ENCODE measurements at places on chromosomes 3 and 15. TPM values are rescaled to one million over a fixed set of nuclear protein-coding genes. Genes with fewer than 3 reads are reported as not detected.
A peak's percentile ranks its signal among the peaks of the same experiment; 100 is the strongest.

Gene MAP1A
- 42.4 TPM for polyA plus RNA-seq

DNA sequence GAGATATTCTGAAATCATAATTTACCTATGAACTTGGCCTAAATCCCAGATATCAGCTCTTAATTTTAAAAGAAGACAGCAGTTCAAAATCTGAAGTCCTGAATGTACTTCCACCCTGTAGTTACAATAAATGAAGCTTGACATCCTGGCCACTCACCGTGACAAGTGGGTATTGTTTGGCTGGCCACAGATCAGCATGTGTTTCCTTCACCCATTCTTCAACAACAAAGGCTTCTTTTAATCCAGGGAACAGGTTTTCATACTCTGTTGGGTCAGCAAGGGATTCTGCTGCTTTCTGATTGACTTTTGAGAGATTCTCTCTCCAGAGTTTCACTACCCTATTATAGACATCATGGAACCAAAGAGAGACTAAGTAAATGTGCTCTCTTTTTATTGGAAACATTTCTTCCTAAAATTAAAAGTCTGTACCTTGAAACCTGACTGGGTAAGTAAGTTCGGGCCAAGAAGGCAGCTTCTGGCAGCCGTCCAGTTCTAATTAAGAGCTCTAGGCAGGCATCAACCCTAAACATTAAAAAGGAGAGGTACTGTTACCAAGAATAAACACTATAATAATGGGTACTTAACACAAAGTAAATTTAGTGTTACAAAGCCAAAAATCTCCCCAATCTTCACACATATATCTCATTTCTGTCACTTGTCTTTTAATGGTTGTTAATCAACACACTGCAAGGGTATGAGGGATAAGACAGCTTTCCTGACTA, 15.2 kb downstream of the MRPS22 start:
- DNase-seq: no peak

- DNase-seq: no peak
These were observed 27.1 kb upstream of the GPR156 start for GRCh38 chr3:120311863-120312794.

DNA sequence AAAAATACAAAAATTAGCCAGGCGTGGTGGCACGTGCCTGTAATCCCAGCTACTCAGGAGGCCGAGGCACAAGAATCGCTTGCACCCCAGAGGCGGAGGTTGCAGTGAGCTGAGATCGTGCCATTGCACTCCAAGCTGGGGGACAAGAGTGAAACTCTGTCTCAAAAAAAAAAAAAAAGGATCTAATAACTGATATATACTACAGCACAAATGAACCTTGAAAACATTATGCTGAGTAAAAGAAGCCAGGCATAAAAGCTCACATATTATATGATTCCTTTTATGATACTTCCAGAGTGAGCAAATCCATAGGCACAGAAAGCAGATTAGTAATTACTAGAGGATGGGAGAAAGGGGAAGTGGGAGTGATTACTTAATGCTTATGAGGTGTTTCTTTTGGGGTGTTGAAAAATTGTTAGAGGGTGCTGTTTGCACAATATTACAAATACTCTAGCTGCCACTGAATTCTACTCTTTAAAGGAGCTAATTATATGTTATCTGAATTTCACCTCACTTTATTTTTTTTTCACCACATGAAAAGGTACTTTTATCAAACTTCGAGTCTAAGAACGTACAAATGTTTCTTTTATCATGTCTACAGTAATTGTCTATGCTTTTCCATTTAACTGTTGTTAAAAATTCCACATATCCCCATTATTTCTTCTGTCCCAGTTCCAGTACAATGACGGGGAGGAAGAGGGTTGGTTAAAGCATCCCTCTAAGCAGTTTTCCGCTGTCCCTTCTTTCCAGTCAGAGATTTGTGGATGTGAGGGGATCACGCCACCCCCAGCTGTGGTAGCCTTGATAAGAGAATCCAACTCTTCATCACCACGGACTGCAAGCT, 77.7 kb upstream of the FAM174B start:
- peak; percentile 12 for DNase-seq

DNA sequence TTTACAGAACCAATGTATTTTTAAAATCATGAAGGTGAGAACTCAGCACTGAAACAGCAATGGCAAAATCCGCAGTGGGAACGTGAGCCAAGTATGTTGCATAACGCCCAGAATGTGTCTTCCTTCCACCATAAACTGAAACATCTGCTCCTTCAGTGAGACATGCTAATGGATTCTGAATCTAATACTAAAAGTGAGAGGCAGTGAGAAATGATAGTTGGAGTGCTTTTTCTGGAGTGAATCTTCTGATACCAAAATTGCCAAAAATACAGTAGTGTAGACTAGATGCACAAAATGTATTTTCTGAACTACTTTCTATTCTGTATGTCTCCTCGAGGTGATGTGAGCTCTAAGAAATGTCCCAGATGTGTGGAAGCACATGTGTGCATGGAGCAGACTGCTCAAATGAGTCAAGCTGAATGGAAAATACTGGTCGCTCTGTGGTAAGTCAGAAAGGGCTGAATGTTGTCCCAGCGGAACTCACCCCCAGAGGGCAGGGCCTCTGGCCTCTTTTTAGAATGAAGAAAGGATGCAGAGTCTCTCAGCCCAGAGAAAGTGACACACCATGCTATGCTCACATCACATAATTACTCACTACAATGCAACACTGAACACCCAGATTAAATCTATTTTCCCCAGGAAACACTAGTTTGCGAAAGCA, 73.0 kb downstream of the ATP10A start:
- DNase-seq: peak; percentile 89

Gene TRIM42
- polyA plus RNA-seq: not detected

GRCh38 chr3:111594205-111594604, 941 bp downstream of the ZBED2 start:
- DNase-seq: no peak

Gene CHL1
- 1.8 TPM for polyA plus RNA-seq

- no peak for DNase-seq
These were observed 16.3 kb upstream of the MYZAP start for GRCh38 chr15:57575363-57575762.

Gene ZNF662
- 10.1 TPM for polyA plus RNA-seq

DNA sequence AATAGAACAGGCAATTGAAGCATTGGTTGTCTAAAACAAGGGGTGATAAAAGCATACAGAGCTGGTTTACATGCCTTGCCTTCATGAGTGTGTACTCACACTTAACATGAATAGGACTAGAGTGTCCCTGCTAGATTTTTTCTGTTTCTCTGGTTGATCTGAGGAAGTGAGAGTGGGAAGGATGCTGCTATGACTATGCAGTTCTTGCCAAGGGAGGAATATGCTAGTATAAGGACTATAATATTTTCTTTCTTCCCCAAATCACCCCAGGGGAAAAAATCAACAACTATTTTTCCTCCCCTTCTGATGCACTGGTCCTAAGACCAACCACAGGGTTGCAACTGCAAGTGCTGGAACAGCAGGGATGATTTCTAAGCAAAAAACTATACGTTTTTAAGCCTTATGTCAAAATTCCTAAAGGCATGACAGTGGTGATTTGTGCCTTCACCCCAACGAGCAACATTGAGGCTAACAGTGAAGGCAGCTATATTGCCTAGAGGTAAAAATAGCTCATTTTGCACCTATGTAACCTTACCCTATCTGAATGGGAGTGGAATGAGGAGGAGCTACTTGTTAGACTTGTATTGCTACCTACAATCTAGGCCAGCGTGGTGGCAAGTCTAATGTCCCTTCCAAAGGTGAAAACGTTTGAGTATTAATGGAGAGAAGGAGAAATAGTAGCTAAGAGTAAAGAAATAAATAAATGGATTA, 33.5 kb upstream of the USP8 start:
- DNase-seq: peak; percentile 17

DNA sequence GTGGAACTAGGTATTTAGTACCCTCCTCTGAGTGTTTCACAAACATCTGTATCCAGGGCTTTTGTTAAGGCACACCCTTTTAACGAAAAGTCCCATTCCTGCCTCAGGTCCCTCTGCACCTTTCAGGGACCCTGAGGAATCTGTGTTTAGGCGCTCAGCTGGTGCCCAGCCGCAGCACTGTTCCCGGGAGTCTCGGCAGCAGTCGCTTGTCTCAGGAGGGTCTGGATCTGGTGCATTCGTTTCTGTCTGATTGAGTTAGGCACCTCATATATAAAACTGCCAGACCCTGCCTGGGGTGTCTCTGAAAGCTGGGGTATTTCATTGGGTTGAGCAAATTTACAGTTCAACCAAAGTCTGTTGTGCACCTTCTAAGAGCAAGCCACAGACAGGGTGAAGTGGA, 162.8 kb upstream of the TOPAZ1 start:
- DNase-seq: no peak

GRCh38 chr3:194707147-194707540, 21.5 kb downstream of the FAM43A start:
- no peak for DNase-seq

Gene PPP1R14D
- polyA plus RNA-seq: not detected

GRCh38 chr15:88036154-88036839, 220.2 kb downstream of the NTRK3 start:
- DNase-seq: no peak

Gene GOLGA8Q
- 0.91 TPM for polyA plus RNA-seq

- DNase-seq: no peak
These were observed 1109.5 kb downstream of the NSUN3 start for GRCh38 chr3:95172164-95172943.

DNA sequence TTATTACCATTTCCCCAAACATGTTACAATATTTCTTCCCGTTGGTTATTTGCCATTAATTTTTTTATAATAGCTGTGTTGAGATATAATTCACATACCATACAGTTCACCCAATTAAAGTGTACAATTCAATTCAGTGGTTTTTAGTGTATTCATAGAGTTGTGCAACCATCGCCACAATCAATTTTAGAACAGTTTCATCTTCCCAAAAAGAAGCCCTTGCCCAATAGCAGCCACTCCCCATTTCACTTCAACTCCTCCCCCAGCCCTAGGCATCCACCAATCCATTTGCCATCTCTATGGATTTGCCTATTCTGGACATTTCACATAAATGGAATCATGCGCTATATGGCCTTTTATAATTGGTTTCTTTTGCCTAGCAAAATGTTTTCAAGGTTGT, 225.1 kb downstream of the EPHB1 start:
- DNase-seq: no peak

- DNase-seq: no peak
These were observed 12.5 kb downstream of the MAP6D1 start for GRCh38 chr3:183812761-183813445.

- DNase-seq: no peak
These were observed 109.1 kb downstream of the NSUN3 start for GRCh38 chr3:94171954-94172353.

DNA sequence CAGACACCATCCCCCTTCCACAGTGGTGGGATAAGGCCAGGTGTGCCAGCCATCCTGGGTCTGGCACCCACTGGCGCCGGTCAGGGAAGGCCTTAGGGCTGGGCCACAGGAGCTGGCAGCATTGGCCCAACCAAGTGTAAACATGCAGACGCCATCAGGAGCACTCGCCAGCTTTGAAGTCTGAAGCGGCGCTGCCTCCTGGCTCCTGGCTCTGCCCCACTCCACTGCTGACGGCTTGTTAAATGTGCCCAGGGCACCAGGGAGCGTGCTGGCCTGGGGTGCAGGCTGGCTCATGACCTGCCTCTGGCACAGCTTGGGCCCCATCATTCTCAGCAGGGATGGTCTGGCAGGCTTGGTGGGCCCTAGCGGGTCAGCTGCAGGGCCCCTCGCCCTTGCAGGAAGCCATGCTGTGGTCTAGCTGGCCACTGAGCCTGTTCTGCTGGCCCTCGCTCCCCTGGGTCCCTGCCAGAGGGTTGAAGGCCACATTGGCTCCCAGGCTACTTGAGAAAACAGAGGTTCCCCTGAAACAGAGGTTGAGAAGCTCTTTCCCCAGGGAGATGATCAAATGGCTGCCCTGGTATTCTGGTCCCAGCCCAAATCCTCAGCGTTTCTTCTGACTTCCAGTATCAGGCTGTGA, 116.6 kb downstream of the DNAJB8 start:
- no peak for DNase-seq

DNA sequence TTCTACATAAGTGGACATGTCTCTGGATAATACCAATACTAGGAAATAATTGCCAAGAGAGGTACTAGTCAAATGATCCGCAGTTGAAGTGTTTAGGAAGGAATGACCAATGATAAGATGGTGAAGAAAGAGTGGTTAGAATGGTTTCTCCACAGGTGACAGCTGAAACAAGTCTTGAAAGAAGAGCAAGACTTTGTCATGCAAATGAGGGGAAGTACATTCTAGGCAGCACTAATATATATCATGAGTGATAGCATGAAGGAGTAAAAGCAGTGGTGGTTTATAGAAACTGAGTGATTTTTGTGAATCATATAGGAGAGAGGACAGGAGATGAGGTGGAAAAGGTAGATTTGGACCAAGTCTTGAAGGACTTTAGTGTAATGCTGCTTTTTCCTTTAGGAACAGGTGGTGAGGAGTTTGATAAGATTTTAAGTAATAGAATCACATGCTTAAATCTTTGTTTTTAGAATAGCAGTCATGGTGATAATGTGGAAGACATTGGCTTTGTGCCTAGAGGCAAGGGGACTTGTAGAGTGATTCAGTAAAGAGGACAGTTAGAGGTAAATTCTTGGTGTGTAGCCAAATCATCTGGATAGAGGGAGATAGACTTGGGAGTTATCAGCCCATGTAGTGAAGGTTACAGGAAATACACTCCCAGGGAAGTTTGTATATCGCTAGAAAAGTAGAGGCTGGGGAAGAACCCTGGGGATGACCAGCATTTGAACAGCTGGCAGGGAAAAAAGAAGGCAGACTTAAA, 31.9 kb downstream of the SLMAP start:
- no peak for DNase-seq

DNA sequence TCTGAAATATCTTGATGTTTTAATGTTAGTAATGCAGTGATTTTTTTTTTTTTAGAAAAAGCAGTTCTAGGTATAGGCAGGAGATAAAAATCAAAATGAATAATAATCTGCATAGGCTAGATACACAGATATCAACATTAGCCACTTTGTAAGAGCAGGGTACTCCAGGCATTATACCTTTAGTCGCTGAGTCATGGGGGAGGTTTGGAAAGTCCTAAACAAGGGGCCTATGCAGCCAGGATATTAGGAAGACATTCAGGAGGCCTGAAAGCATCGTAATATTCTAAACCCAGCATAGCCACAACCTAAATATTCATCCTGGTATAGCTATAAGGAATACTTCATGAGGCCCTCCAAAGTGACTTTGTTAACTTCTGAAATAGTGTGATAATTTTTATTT, 258.1 kb upstream of the NECTIN3 start:
- no peak for DNase-seq

Data from muscle of back (tissue), 13 donors.